ENCODE measurements at places on chromosomes 13 and 19. TPM values are rescaled to one million over a fixed set of nuclear protein-coding genes. Genes with fewer than 3 reads are reported as not detected.

DNA sequence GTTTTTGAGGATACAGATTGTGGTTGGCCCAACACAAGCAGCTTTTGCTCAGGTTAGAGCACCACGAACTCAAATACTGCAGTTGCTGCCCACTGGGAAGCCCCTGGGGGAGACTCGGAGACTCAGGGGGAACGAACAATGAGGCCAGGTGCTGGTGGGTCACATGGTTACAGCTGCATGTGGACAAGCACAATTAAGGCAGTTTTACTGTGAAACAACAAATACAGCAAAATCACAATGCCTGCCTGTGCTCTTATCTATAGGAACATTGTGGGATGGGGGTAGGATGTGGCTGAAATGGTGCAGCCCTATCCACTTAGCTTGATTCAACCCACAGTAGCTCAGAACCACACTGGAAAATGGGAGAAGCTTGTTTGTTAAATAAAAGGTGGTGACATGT is 119.7 kb upstream of the SPATA13 start:
- DNase-seq: no peak

GRCh38 chr13:24459234-24459633 is 53.3 kb downstream of the PARP4 start:
- no peak for DNase-seq

Gene ZNF878
- not detected for total RNA-seq

Gene TJP3
- 0.39 TPM for total RNA-seq

Gene CARS2
- total RNA-seq: 57.1 TPM

Data from mesenteric fat pad (tissue), 1 donor.